ENCODE measurements at places on chromosomes 12 and 14. TPM values are rescaled to one million over a fixed set of nuclear protein-coding genes. Genes with fewer than 3 reads are reported as not detected.

The PCBP2 gene
- polyA plus RNA-seq, result 330 TPM

The GLIPR1L1 gene
- not detected for polyA plus RNA-seq

The CDH24 gene
- polyA plus RNA-seq, result 4.2 TPM

The TDRD9 gene
- polyA plus RNA-seq, result 0.28 TPM

The RERG gene
- polyA plus RNA-seq, result 3.2 TPM

The MANSC4 gene
- not detected for polyA plus RNA-seq

The LPAR5 gene
- polyA plus RNA-seq, result 11.6 TPM

The LUM gene
- 7.0 TPM for polyA plus RNA-seq

The NTN4 gene
- 6.2 TPM for polyA plus RNA-seq

The TAC3 gene
- polyA plus RNA-seq, result 0.16 TPM

The AMHR2 gene
- polyA plus RNA-seq, result 0.08 TPM

The PAWR gene
- 38.6 TPM for polyA plus RNA-seq

The CLEC1A gene
- polyA plus RNA-seq, result 1.2 TPM

The PIANP gene
- polyA plus RNA-seq, result 0.28 TPM

The TAMALIN gene
- polyA plus RNA-seq, result 6.1 TPM

The LYZ gene
- polyA plus RNA-seq, result 28.7 TPM

The SMIM41 gene
- polyA plus RNA-seq, result 0.22 TPM

The LRRK2 gene
- polyA plus RNA-seq, result 6.6 TPM

The TTC9 gene
- polyA plus RNA-seq, result 67.9 TPM

The POTEG gene
- polyA plus RNA-seq, result not detected

The RFX4 gene
- not detected for polyA plus RNA-seq

The CCDC77 gene
- 4.8 TPM for polyA plus RNA-seq

The COPZ1 gene
- 85.0 TPM for polyA plus RNA-seq

The ZFYVE21 gene
- 73.5 TPM for polyA plus RNA-seq
